Cortex of kidney (tissue), 1 donor: ENCODE measurements at places on chromosomes 1 and 21.

GRCh38 chr1:94417728-94417977, 536 bp upstream of the ABCD3 start:
- no peak for DNase-seq

DNA sequence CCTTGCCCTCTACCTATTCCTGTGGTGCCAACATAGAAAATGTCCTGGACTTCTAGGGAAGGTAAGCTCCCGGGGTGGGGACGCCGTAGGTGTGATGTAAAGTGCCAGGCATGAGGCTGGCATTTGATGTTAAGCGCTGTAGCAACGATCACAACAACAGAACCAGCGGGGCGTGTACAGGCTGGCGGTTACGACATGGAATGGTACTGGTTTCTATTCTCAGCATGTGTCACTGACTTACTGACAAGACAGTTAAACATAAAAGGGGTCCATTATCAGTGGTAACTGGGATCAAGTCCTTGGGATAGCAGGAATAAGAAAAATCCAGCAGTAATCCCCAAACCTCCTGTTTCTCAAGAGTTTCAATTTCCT, 58.9 kb downstream of the TGFBR3 start:
- no peak for DNase-seq

- no peak for DNase-seq
These were observed 75.0 kb downstream of the CLIC6 start for GRCh38 chr21:34743831-34744230.

- DNase-seq = no peak
These were observed 112.4 kb downstream of the TBX19 start for GRCh38 chr1:168392958-168393549.
